Central memory CD8-positive, alpha-beta T cell (primary cell): ENCODE measurements at places on chromosomes 3 and 15.

DNA sequence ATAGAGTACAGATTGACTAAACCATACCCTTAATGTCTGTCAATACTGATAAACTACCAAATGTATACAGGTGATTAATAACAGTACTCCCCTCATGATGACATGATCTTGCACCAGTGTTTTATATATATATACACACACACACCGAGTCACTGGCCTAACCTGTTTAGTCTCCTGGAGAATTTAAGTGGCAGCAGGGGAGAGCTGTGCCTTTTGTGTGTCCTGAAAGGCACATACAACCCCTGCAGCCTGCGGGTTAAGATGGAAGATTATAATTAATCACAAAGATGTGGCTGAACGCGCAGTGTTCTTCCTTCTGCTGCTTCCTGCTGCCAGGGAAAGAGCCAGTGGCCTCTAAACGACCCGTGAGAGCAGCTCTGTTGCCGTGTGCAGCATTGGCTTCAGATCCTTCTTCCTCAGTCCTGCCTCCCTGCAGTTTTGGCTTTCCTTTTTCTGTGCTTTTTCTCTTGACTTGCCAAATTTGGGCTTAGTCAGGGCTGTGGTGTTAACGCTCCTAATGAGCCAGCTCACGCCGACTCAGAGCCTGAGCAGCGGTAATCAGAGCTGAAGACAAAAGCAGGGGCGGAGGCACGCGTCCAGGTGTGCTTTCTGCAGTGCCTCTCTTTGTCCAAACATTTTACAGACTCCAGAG, 42.5 kb upstream of the UBE3A start:
- DNase-seq = no peak

DNA sequence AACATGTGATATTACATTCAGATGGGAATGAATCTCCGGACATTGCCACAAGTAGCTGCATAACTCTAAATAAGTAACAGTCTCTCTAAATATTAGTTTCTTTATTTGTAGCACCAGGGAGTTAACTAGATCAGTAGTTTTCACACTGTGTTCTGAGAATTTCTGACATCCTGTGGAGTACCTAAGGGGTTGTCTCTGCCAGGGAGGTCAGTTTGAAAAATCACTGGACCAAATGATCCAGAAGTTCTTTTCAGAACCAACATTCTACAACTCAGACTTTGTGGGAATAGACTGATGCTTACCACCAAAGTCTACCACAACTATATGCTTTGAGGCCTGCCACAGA, 9.0 kb upstream of the ILDR1 start:
- DNase-seq = no peak

DNA sequence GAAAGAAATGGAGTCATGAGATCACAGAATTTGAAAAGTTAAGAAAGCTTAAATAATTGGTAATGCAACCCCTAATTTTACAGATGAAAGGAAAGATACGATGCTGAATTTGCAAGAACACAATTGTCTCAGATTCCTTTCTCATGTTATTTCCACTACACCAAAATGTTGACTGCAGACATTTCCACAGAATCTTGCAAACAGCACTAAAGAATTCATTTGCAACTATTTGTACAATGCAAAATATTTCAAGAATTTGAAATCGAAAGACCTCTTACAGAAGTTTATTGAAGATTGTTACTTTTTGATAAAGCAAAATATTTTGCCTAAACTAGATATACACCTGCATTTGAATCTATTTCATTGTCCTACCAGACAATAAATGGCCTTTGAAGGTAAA, 194.1 kb upstream of the KCNMB2 start:
- DNase-seq = no peak

DNA sequence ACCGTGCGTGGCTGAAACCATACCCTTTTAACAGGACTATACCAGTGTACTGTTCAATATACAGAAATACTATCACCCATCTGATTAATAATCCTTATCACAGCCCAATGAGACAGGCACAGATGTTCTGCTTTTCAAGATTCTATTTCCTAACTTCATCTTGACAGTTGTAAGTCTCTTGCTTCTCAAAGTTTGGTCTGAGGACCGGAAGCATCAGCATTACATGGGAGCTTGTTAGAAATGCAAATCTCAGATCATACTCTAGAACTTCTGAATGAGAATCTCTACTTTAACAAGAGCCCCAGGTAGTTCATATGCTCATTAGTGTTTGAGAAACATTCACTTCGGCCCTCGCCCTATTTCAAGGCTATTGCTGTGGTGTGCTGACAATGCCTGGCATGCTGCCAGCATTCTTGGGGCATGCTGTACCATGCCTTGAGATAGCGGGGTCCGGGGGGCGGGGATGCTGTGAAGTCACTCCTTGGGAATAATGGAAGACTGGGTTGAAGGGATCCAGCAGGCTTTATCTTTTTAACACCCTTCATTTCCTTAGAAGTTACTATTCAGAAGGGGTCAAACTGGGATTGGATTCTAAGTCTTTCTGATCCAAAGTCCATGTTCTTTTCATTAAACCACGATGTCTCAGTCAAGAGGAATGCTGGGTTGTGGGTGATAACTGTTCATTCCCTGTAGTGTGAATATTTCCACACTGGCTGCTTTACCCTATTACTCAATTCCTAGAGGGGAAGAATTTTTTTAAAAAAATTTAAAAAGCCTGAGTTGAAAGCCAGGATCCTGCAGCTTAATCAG, 194.7 kb downstream of the LPP start:
- no peak for DNase-seq

GRCh38 chr3:74443102-74443501, 171.4 kb downstream of the CNTN3 start:
- DNase-seq = no peak
